Heart right ventricle (tissue), 16 donors: ENCODE measurements at places on chromosomes 2 and 18. TPM values are rescaled to one million over a fixed set of nuclear protein-coding genes. Genes with fewer than 3 reads are reported as not detected.

Gene FHL2
- total RNA-seq = 2,069 TPM

Gene EML6
- total RNA-seq = 0.12 TPM

Gene PROC
- total RNA-seq = not detected

Gene PPP4R1
- total RNA-seq = 56.8 TPM

Gene CSRNP3
- 6.7 TPM for total RNA-seq
